ENCODE measurements at places on chromosomes 5 and 9.

DNA sequence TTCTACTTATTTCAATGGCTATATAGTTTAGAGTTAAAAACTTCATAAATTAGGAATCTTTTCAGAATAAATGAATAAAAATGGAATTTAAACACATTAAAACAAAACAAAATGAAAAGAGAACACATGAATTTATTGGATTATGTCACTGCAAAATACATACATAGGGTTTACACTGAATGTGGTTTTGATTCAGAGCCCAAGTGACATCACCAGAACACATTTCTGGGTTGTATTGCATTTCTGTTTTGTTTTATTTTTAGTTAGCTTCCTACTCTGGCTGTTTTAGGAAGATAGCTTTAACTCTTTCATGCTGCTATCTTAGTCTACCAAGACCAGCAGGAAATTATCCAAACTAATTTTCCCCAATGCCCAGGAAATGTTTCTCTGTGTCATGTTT, 1935.0 kb downstream of the EFNA5 start:
- no peak for DNase-seq

- DNase-seq, result no peak
These were observed 20.3 kb upstream of the PCDH1 start for GRCh38 chr5:141898448-141899049.

DNA sequence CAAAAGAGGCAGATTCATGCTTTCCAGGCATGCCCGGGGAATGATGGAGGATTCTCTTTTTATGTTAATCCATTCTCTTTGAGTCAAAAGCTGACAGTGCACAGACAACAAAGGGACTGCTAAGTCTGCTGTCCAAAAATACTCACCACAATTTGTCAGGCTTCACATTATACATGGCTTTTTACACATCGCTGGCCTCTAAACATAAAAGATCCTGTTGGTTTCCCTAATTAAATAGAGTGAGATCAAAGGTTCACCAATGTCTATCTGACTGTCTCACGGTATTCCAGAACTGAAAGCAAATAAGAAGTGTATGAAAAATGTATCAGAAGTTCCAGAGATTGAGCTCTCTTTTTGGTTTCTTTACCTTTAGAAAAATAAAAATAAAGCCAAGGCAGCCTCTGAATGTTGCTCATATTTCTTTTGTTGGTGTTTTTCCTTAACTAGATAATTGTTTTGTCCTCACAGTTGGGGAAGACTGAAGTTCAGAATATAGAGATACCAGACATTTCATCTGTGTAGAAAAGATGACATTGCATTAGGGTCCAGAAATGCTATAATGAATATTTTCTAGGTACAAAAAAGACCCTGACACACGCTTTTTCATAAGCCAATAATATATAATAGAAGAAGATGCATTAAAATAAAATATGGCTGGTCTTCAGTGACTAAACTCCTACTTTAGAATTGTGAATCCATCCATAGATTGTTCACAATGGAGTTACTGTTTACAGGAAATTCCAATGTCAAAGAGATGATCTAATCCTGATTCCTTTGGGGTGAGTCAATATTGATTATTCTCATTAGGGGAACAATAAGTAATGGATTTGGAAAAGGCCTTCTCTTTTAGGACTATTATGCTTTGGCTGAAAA, 688.2 kb upstream of the CDH6 start:
- no peak for DNase-seq

- no peak for DNase-seq
These were observed 1.3 kb downstream of the CCT5 start for GRCh38 chr5:10251405-10251804.

GRCh38 chr5:104370523-104370922, 807.9 kb upstream of the NUDT12 start:
- DNase-seq, result no peak

GRCh38 chr5:73488806-73489205, 9.4 kb upstream of the BTF3 start:
- no peak for DNase-seq

GRCh38 chr5:90878549-90879196, 320.1 kb downstream of the ADGRV1 start:
- DNase-seq, result no peak

GRCh38 chr5:169244812-169245211, 56.1 kb downstream of the SLIT3 start:
- DNase-seq, result no peak

- no peak for DNase-seq
These were observed 27.3 kb upstream of the CAST start for GRCh38 chr5:96634881-96635280.

DNA sequence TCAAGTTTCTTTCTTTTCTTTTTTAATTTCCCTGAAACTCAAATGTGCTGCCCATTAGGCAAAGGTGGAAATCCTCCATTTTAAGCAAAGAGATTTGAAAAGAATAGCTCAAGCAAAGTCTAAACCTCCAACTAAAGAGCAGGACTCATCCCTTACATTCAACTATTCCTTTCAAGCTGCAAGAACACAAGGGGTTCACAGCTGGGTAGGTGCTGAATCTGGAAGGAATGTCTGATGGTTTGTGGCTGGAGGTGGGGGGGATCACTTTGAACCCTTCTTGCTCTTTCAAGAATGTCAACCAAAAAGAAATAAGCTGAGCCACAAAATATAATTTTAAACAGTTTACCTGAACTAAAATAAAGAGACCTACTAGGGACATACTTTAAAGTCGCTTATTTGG, 375.7 kb upstream of the CDH10 start:
- no peak for DNase-seq

DNA sequence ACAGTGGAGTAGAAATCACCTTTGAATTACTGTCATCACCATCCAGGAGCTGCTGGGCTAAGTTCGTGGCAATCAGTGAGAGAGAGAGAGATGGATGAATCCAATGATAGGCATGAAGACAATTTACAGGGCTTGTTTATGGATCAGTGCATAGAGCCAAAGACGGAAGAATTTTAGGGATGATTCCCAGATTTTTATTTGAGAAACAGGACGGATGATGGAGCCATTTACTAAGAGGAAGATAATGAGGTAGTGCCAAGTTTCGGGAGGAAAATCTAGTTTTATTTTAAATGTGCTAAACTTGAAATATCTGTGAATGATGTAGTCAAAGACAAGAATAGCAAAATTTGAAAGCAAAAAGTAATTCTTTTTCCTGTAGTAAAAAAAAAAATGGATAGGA, 394.2 kb upstream of the PAPPA start:
- no peak for DNase-seq

GRCh38 chr9:121192959-121193640, 8.6 kb downstream of the RAB14 start:
- DNase-seq, result no peak

- DNase-seq, result no peak
These were observed 246.9 kb downstream of the TLR4 start for GRCh38 chr9:117951127-117951526.

GRCh38 chr5:56269216-56269927, 36.2 kb upstream of the ANKRD55 start:
- DNase-seq, result peak; percentile 33

GRCh38 chr5:67004730-67005350, 191.8 kb downstream of the CD180 start:
- no peak for DNase-seq

DNA sequence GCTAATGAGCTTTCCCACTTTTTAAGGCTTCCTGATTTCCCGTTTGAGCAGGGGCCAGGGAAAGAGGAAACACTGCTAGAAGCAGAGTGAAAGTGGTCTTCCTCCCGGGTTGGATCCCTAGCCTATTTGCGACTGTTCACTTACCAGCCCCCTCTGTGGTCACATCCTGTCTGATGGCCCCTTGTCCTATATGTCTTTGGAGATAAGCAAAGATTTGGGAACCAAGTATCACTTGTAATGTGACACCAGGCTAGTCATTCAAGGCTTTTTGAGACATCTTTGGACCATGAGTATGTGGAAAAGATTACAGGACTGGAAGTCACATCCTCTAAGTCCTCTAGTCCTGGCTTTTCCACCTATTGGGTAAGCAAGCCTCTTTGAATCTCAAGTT, 6.1 kb downstream of the DNAJB5 start:
- no peak for DNase-seq

GRCh38 chr5:67355120-67355713, 158.6 kb upstream of the CD180 start:
- no peak for DNase-seq

GRCh38 chr5:110048491-110048890, 358.8 kb downstream of the MAN2A1 start:
- DNase-seq, result peak; percentile 13

GRCh38 chr5:14744296-14745187, 80.0 kb downstream of the OTULIN start:
- DNase-seq, result no peak

GRCh38 chr9:32294106-32294505, 90.3 kb upstream of the ACO1 start:
- DNase-seq, result no peak

DNA sequence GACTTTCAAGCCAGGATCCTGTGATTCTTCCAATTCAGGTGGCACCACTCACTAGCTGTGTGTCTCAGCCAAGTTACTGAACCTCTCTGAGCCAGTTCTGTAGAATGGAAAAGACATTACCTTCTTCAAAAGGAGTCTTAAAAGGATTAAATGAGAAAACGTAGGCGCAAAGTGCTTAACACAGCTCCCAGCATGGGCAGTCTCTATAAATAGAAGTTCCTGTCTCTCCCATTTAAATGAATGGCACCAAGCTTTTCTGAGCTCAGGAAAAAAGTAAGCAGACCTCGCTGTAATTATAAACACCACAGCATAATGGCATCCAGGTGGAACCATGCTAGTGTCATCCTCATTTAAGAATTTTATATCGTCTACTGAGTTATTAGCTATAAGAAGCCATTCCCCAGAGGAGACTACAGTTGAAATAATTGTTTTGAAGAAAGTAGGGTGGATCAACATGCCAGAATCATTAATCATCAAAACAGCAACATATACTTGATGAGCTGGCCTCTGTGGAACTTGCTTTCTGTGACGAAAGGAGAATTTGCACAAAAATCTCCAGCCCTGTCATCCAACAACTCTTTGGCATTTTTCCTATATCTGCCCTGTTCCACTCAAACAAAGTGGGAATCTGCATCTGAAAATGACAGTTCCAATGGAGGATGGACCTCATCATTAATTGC, 188.9 kb downstream of the SPOCK1 start:
- DNase-seq, result no peak

- DNase-seq, result no peak
These were observed 313 bp downstream of the LCN12 start for GRCh38 chr9:136952321-136952850.

- peak; percentile 82 for DNase-seq
These were observed at the start of gene REEP2 for GRCh38 chr5:138438724-138439476. Gene REEP2 (plus strand): TSS chr5:138439057. CDS start chr5:138439209, 152 bp downstream.

DNA sequence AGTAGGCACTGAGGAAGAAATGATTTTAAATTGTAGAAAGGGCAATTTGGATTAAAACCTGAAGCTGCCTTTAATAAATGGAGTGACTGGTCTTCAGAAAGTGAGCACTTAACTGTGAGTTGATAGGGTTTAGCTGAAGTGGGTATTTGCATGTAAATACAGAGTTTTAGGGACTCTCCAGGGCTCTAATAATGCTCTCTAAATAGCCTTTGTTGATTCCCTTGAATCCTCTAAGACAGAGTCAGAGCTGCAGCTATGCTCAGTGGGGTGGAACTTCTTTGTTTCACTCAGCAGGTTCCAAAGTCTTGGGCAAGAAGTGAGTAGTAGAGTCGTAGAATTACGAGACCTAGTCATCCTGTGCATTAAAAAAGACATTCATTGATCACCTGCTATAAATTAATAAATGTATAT, 21.4 kb downstream of the GLRA1 start:
- no peak for DNase-seq

GRCh38 chr9:37617832-37618231, 25.4 kb upstream of the TOMM5 start:
- DNase-seq, result no peak

DNA sequence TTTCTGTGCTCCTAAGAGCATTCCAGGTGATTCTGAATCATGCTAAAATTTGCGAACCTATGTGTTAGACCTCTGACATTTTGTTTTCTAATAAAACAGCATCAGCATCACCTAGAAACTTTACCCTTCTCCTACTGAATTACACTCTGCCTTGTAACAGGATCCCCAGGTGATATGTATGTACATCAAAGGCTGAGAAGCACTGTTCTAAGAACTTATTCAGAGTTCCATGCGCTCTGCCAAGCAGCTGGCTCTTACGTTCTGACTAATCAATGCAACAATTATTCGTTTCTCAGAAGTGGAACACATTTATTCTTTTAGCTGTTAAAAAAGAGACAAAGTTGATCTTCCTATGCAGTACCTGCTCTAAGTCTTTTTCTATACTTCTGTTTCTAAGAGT, 228.6 kb downstream of the SLF1 start:
- no peak for DNase-seq

- DNase-seq, result no peak
These were observed 117.2 kb downstream of the TSSK1B start for GRCh38 chr5:113317636-113318035.

- no peak for DNase-seq
These were observed 22.3 kb upstream of the DPYSL3 start for GRCh38 chr5:147532156-147532555.

GRCh38 chr9:109422641-109423040, 75.5 kb downstream of the PTPN3 start:
- DNase-seq, result no peak

- DNase-seq, result no peak
These were observed 43.3 kb downstream of the TLR4 start for GRCh38 chr9:117747386-117747970.

- DNase-seq, result no peak
These were observed 344.1 kb downstream of the ADAMTS6 start for GRCh38 chr5:65137631-65138030.

- DNase-seq, result no peak
These were observed 75.5 kb upstream of the ELL2 start for GRCh38 chr5:96037128-96037527.

DNA sequence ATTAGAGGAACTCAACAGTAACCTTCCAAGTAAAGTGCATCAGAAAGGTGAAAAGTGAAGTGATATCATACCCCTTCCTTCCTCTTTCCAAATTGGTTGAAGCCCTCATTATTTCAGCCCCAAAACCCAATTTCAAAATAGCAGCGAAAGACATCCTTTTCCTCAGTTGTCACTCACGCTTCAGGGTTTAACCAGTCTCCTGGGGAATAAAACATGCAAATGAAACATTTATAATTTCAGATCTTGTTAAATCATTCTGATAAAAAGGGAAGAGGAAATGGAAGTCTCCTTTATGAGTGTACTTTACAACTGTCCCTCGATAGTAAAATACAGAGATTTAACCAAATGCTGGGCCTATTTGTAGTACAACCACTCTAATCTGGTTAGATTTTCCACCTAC, 22.5 kb downstream of the TRPM6 start:
- DNase-seq, result no peak

DNA sequence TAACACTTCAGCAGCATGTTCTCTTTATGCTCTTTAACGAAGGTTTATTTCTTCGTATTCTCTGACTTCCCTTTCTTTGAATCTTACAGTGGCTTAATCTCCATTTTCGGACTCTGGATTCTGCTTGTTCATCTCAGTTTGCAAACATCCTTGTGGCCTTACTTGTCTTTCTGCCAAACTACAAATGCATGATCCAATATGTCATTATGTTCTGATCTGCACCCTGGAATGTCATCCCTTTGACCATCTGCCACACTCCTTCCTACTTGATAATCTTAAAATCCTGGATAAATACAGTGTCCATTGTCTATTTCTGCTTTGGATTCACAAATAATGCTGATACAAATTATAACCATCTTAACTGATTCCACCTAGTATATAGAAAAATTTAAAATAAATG, 499.2 kb downstream of the CDH18 start:
- no peak for DNase-seq

- DNase-seq, result no peak
These were observed 59.5 kb upstream of the ITGA1 start for GRCh38 chr5:52728224-52728623.

- peak; percentile 79 for DNase-seq
These were observed 21.2 kb downstream of the DYNC2I2 start for GRCh38 chr9:128635266-128636023.
